Activated naive CD4-positive, alpha-beta T cell treated with anti-CD3 and anti-CD28 coated beads for 36 hours (primary cell): ENCODE measurements at places on chromosomes 2 and 18. TPM values are rescaled to one million over a fixed set of nuclear protein-coding genes. Genes with fewer than 3 reads are reported as not detected.

Gene TMEM169
- total RNA-seq, result 0.57 TPM

Gene SCTR
- total RNA-seq, result not detected

DNA sequence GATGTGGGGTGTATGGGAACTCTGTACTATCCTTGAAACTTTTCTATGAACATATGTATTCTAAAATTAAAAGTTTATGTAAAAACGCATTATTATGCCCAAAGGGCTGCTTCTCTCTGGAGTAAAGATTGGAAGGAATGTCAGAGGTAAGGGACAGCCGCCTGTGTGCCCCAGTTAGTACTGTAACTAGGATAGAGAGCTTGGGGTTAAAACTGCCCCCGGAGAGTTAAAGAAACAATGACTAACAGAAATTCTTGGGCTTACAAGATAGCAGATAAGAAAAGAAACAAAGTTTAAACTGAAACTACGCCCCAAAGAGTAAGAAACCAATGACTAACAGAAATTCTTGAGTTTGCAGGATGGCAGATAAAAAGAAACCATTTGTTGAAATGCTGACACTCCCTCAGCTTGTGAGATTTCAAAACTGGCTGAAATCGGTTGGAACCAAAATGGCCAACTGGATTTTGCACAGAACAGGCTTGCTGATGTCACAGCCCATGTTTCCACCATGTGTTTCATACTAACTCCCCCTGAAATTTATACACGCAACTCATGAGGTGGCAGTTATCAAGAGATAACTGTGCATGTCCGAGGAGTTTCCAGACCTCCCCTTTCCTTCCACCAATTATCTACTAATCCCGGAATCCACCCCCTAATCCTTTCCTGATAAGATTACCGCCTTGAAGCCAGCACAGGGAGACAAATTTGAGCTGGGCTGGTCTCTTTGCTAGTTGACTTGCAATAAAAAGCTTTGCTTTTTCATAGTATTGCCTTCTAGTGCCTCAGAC is 8.7 kb upstream of the TXNDC2 start:
- no peak for DNase-seq

GRCh38 chr2:222174450-222174849 is 124.3 kb downstream of the PAX3 start:
- no peak for DNase-seq

DNA sequence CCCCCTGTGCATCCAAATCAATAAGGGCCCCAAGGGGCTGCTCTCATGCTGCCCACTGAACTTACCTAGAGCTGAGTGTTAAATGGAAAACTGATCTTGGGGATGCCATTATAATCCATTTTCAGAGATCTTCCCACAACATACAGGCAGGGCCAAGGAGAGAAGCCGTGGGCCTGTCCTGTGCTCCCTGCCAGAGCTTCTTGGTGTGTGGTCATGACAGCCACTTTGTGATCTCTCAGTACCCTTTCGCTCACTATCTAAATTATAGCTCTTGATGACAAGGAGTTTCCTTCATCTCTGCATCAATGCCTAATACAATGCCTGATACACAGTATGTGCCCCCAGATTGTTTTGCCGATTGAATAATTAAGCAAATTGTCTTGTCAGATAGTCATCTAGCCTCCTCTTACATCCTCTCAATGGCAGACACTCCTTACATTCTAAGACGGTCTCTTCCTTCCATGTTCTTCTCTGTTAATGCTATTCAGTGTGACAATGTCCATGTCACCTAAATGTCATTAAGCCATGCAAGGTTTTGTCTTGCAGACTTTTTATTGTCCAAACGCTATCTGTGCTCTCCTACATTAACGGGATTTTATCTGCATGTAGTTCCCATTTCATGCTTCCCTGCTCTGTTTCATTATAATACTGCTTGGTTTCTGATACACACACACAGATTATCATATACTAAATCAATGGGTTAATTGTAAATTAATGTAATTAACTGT is 5.9 kb downstream of the CSRNP3 start:
- DNase-seq, result no peak

Gene ALPP
- total RNA-seq, result not detected

DNA sequence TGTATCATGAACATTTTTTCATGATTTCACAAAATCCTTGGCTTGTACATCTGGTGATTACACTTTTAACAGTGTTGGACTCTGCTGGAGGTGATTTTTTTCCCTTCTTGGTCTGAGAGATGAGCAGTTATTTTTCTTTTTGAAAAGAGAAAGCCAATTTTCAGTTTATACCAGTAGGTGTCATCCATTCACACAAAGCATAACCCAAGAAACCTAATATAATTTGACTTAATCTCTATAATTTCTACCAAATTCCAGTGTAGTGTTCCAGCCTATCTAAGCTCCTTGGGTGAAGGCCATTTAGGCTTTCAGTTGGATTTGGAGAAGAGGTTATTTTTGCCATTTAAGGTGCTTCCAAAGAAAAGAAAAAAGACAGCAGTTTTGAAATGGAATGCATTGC is 7.7 kb upstream of the ICOS start:
- no peak for DNase-seq
